ENCODE measurements at places on chromosomes 5 and 9.

- no peak for DNase-seq
Measured at GRCh38 chr5:77104813-77105212, 17.7 kb upstream of the ZBED3 start.

- no peak for DNase-seq
Measured at GRCh38 chr9:16559418-16560188, 310.9 kb downstream of the BNC2 start.

- no peak for DNase-seq
Measured at GRCh38 chr5:167944121-167944852, 347.2 kb upstream of the WWC1 start.

DNA sequence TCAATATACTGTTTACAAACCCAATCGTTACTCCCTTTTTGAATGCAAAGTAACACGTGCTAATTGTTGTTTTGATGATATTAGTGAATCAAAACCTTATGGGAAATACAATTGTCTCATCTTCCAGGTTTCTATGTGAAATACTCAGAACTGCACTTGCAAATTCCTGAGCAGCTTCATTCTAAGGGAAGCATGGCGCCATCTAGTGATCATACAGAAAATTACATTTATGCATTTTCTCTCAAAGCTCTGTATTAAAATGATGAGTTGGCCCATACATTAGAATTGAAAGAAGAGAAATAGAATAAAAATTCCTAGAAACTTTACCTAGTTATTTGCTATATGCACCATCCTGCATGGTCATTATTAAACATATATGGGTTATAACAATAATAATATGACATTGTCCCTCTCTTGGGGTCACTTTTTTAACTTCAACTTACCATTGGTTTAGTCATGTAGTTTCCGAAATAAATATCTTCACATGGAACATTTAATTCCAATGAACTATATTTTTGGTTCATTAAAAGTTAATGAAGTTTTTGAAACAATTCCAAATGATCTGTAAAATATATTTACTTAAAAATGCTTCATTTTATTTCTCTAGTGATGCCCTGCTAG lies 220.0 kb downstream of the PDE4D start:
- DNase-seq = peak; percentile 11

DNA sequence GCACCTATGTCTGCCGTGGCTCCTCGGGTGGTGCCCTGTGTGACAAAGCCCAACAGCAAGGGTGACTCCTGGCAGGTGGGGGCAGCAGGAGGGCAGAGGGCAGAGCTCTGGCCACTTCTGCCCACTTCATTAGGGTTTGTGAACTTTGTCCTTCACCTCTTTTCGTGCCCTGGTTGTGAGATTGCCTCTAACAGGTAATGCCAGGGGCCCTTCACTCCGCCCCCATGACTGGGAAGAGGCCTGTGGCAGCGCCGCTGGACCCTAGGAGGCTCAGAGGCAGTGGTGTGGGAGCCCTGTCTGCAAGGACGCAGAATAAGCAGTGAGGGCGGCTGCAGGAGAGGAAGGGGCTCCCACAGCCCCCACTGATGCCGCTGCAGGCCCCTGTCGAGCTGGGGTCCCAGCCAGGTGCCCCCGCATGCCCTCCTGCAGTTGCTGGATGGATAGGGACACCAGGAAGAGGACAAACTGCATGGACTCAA lies 108.7 kb upstream of the LMX1B start:
- no peak for DNase-seq

DNA sequence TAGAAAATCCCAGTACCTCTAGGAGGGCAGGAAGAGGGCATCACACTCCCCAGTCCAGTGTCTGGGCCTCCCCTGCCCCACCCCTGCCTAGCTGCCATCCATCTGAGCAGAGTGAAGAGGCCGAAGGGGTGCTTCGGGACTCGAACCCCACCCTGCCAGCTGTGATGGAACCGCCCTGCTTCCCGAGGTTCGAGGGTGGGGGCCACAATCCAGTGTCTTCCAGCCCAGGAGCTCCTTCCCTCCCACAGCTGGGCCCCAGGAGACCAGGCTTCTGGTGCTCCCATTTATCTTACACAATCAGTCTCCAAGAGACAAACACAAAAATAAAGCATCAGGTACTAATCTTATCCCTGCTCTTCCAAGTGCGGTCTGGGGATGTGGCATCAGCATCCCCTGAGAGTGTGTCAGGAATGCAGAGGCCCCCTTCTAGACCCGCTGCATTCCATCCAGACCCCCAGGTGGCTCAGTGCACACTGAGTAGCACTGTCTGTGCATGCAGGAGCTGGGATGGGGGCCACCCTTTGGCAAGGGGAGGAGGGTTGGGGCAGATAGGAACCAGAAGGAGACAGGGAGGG lies 122.8 kb upstream of the TBC1D2 start:
- DNase-seq = no peak

- no peak for DNase-seq
Measured at GRCh38 chr5:168089201-168089887, 202.1 kb upstream of the WWC1 start.

- no peak for DNase-seq
Measured at GRCh38 chr9:84586662-84587061, 82.9 kb upstream of the NTRK2 start.

DNA sequence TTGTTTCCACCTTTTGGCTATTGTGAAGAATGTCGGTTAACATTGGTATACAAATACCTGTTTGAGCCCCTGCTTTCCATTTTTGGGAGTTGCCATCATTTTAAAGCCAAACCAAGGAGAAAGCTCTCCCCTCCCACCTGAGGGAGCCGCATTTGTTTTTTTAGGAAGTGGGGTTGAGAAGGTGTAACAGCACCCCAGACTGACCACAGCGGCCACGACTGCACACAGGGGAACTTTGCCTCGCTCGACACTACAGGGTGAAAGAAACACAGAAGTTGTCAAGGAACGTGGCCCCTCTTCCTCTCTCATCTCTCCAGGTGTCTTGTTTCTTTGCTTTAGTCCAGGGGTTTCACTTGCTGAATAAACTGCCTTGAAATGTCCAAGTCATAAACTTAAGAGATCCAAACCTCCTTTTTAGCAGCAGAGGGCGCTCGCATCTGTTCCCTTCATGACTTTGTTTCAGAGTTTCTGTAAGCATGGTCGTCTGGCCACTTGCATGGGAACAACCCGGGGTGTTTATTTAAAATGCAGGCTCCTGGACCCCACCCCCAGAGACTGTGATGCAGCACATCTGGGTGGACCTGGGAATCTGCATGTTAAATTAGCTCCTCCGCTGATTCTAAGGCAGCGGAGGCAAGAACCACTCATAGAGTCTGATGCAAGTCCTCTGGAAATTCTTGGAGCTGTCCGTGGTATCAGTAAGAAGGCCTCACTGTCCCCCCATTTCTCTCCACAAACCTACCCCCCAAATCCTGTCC lies 2.1 kb upstream of the TTLL11 start:
- DNase-seq = peak; percentile 27

DNA sequence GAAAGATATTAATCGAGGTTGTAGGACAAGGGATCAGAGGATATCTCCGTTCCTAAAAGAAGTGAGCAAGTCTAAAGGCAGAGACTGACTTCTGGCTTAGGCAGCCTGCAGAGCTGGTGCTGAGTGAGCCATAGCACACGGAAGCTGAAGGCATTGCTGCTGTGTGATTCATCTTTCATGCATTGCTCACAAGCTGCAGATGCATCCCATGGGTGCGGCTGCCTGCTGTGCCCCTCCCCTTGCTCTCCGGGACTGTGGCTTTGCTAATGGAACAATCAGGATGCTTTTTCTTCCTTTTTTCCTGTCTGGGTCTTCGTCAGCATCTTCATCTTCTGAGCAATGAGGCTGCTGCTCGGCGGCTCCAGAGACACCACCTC lies 341.4 kb downstream of the DIRAS2 start:
- DNase-seq = peak; percentile 25

- DNase-seq = no peak
Measured at GRCh38 chr5:178483620-178484019, 106.6 kb downstream of the COL23A1 start.

DNA sequence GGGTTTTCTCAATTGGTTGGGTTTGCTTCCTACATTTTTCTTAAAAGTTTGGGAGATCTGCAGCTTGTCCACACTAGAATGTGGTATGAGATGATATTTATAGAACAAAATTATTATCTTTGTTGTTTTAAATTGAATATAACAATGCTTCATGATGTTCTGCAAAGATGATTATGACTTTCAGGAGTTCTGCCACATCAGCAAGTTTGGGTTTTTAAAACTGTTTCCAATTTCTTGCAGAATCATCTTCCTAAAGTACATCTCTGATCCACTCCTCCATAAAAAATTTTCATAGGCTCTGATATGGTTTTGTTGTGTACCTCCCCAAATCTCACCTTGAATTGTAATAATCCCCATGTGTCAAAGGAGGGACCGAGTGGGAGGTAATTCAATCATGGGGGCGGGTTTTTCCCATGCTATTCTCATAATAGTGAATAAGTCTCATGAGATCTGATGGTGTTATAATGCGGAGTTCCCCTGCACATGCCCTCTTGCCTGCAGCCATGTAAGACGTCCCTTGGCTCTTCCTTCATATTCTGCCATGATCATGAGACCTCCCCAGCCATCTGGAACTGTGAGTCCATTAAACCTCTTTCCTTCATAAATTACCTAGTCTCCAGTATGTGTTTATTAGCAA lies 119.1 kb upstream of the PTGER4 start:
- no peak for DNase-seq

GRCh38 chr9:37283730-37284325 lies 138.7 kb upstream of the GRHPR start:
- DNase-seq = no peak

- DNase-seq = no peak
Measured at GRCh38 chr9:109797509-109797908, 17.5 kb downstream of the PALM2AKAP2 start.

DNA sequence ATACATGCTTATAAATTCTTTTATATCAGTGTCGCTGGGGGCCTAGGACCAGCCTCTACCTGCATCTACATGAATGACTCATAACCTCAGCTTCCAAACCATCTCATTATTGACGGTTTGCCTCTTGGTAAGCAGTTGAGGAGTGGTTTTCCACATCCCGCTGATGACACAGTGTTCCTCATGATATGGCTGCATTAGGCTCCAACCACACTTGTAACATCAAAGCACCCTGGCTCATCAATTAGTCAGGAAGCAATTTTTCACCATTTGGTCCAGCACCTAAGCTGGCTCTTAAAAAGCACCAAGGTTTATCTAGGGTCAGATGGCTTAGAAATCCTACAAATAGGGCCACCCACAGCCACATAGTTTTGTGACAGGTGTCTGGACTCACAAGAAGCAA lies 402.4 kb downstream of the ARHGEF28 start:
- DNase-seq = no peak

- DNase-seq = no peak
Measured at GRCh38 chr5:171745602-171746001, 40.0 kb upstream of the SMIM23 start.

DNA sequence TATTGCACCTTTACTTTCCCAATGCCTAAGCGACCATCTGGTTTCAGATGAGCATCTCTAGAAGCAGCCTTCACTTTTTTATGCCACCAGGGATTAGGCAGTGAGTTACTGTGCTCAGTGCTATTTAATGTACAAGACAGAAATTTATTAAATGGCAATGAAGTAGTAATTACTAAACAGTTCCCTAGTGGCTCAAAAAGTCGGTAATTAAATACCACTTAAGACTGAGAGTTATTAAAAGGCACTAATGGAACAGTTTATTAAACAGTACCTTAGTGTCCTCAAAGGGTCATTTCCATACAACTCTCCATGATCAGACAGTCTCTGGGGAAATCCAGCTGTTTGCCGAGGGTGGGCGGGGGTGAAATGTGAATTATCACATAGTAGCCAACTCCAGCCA lies 42.3 kb downstream of the LHFPL2 start:
- DNase-seq = no peak

DNA sequence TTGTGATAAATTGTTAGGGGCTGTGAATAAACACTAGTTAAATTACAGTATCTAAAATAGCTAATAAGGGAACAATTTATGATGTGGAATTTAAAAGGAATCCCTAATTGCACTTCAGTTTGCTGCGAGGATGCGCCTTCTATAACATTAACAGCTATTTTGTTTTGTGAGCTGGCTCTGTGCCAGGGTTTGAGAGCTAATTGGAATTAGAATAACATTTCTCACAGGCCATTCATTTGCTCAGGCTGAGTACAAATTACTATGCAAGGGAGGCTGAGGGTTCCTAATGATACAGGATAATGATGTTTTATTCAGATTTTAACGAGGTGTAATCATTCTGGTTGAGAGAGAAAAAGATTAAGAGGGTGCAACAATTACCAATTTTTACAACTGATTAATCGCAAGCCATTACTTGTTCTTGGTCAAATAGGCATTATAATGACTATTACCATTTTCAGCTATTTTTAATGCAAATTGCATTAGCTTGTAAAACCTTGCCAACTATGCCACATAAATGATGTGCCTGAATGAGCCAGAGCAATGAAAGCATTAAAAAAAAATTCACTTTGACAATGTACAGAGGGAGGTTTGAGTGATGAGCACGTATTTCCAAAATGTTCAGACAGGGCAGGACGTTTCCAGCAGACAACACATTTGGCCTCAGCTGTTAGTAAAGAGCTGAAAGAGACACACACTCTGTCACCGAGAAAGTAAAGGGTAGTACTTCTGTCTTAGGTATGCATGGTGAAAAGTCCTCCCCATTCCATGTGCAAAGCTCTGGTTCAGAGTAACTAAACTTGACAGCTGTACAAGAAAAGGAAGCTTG lies 576.5 kb downstream of the TLE1 start:
- no peak for DNase-seq

- peak; percentile 73 for DNase-seq
Measured at GRCh38 chr9:2241461-2241835, 226.3 kb downstream of the SMARCA2 start.

GRCh38 chr9:136093995-136094881 lies 851 bp downstream of the NACC2 start:
- DNase-seq = no peak

DNA sequence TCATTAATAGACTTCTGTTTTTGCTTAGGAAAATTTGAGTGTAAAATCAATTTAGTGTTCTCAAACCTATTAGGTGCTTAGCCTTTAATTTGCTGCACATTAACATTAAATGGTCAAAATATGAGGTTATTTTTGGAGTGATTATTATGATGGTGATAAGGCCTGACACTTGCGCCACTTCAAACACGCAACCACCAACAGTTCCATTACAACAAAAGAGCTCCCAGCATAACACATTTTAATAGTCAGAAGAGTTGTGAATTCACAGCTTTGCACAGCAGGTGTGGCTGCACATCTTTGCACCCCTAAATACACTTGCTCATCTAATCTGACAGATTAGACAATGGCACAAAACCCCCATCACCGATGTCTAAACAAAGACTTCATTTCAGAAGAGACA lies 940.7 kb downstream of the NR2F1-AS1 start:
- peak; percentile 33 for DNase-seq

- no peak for DNase-seq
Measured at GRCh38 chr9:92310562-92310961, 14.6 kb downstream of the NOL8 start.
